NCI-H446 treated with DMSO at 0.1 percent for 48 hours (cell line): ENCODE measurements at places on chromosomes 11 and 22.
A peak's percentile ranks its signal among the peaks of the same experiment; 100 is the strongest.

GRCh38 chr11:74672956-74673692 lies 58.1 kb downstream of the CHRDL2 start:
- DNase-seq, result peak; percentile 46

- no peak for DNase-seq
Observed at GRCh38 chr11:75429902-75430713, 2.9 kb downstream of the KLHL35 start.

DNA sequence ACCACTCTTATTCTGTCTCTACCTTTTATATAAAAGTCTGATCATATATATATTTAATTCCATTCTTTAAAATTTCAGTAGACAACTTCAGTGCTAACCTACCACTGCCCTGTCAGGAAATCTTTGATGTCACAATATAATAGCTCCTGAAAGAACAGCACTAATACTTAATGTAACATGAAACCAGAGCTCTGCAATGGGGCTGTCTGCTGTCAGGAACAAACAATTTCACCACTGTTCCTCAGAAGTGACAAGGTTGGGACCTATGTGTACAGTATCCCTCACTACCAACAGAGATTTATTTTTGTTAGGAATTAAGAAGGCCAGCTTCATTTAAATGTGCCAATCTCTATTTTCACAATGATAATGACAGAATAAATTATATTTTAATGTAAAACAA lies 165.5 kb upstream of the C11orf58 start:
- no peak for DNase-seq

DNA sequence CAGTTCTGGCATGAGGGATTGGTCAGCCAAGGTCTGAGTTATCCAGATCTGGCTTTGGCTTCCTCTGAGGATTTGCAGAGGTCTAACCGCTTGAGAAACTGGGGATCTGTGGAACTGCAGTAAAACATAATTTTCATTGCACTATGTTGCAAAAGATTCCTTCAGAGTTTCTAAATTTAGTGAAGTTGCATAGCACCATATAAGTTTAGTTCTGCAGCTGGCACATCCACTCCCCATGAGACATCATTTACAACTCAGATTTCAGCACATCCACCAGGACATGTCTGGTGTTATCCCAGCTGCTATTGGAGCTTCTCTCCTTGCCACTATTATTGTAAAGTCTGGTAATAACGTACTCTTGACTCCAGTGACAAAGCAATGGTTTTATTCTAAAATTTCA lies 181.5 kb downstream of the CWF19L2 start:
- no peak for DNase-seq

GRCh38 chr11:126341760-126342161 lies 13.7 kb upstream of the ST3GAL4 start:
- no peak for DNase-seq

GRCh38 chr11:100098560-100098959 lies 588.5 kb upstream of the ARHGAP42 start:
- DNase-seq, result no peak

DNA sequence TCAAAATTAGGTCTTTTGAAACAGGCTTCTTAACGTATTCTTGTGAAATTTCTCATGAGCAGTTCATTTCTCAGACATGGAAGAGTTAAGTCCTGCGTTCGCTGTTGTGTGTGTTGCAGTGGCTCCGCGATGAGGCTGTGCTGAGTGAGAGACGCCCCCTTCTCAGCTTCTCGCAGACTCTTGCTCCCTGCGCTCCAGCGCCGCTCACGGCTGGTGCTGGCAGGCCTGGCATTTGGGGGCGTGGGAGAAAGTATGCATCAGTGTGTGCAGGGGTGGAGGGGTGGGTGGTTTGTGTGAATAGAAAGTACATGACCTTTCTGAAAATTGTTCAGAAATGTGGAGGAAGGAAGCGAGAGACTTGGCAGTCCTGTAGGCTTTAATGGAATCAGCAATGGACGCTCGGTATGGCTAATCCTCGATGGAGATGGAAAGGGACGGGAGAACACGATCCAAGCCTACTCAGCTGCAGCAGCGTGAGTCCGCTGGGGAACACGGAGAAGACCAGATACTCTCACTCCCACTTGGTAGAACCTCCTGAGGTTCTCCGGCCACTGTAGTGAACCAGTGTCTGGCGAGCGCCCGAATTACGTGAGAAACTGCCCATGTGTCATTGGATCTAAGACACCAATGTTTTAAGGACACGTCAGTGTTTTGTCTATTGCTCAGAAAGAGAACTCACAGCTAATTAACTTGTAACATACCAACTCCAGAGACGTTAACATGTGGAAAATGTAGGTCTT lies 5.9 kb downstream of the TAB1 start:
- DNase-seq, result no peak

GRCh38 chr11:33116535-33116934 lies 44.7 kb downstream of the CSTF3 start:
- no peak for DNase-seq

DNA sequence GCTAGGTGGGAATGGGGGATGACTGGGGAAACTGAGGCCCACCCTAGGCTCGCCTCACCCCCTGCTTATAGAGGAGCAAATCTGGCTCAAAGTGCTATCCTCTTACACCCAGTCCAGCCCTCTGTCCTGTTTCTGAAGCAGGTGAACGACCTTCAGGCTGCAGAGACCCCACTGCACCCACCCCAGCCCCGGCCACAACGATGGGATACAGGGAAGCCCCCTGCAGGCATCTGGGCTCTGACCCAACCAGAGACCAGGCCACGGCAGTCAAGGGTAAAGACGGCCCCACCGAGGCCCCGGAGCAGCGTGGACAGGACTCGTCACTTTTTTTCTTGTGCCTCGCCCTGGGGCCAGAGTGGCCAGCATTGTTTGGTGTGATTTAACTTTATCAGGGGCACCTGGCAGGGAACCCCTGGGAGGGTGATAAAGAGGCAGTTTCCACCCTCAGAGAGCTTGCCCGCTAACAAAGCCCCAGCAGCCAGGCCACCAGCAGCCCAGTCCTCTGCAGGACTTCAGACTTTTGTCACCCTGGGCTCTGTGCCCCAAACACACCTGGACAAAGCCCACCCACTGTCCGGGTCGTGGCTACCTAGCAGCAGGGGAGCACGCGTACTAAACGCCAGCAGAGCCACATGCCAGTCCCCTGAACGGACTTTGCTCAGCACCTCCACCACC lies 612.6 kb downstream of the TBC1D22A start:
- no peak for DNase-seq

GRCh38 chr22:50305923-50306566 lies 1.4 kb downstream of the PLXNB2 start:
- DNase-seq, result peak; percentile 88

DNA sequence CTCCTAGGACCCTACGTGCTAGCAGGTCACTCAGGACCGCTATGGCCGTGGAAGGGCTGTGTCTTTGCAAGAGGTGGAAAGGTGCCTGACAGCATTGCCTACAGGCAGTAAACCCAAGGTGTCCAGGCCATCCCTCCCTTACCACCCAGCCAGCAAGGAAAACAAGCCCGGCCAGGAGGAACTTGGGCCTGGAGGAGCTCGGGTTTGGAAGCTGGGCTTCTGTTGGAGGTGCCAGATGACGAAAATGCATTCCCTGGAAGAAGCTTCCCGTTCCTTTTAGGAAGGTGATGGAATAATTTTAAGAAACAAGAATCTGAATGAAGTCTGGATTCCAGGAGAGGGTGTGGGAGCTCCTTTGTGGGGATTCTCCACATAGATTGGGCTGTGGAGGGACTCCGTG lies 23.6 kb downstream of the FBLN1 start:
- DNase-seq, result no peak

DNA sequence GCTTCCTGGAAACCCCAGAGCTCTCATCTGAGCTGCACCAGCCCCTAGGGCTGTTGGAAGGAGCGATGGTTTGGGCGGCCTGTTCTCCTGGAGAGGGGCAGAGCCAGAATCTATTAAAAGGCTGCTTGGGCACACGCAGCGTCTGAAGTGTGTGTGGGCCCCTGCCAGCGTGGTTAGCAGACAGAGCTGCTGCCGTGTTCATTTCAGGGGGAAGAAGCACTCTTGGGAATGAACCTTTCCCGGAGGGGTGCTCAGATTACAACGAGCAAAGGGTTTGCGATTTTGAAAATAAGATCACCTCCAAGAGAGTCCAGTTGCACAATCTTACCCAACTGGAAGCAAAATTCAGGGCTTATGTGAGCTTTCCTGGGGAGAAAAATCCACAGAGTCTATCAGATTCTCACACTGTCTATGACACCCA lies 12.9 kb downstream of the ANO1 start:
- DNase-seq, result no peak

DNA sequence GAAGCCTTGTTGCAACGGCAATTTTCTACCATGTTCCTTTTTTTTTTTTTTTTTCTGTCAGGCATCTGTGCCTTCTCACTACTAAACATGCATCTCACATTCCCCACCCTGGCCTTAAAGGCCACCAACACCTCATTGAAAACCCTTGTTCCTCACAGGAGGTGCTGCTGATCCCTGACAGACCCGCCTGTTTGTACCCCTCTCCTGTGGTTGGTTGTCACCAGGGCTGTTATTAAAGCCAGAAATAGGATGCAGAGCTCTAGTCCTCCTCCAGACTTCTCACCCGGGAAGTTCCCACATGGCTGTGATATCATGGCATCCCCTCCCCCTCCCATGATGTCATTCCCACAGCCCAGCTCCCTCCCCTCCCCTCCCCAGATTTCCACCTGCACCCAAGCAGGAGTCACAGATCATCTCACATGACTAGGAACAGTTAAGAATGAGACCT lies 302.8 kb upstream of the NCAM1 start:
- peak; percentile 70 for DNase-seq

DNA sequence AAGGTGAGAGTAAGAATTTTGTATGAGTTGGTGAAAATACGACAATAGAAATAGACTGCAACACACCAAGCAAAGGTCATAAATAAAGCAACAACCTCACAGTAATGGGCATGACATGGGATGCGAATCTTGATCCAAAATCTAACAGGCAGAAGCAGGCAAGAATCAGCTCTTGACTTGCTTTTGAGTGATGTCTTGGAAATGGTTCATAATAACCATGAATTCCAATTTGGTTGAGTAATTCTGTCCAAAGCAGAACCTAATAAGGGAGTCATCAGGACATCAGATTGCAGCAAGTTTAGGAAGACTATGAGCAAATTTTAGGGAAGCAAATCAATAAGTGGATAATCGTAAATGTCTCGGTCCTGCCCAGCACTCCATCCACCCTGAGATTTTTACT lies 224.0 kb upstream of the ISX start:
- no peak for DNase-seq

DNA sequence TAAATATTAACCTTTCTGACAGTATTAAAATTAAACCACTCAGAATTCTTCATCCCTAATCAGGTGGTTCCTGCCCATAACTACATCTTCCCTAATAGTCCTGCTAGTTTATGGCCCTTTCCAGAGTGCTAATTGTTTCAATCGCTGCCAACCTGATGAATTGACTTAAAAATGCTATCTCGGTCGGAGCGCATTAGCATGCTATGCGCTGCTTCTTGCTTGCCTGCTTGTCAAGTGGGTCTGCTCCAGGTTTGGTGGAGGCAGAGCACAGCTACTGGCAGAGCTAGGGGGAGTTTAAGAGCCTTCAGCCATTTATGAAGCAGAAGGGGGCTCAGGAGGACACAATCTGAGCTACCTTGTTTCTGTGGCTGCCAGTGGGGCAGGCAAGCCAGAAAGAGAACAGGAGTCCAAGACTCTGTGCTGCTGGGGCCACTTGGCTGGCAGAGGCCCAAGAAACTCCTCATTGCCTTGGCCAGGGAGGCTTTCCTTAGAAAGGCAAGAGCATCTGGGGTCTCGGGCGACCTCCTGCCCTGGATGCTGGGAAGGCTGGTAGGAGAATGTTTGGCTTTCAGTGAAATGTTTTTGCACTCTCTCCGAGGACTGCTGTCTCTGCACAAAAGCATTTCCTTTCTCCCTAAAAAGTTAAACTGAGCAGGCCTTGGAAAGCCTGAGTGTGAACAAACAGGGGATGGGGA lies 62.1 kb upstream of the PHOX2A start:
- DNase-seq, result peak; percentile 54

GRCh38 chr11:82775736-82776346 lies 42.2 kb upstream of the FAM181B start:
- DNase-seq, result peak; percentile 60

GRCh38 chr22:40050258-40050657 lies 55.5 kb downstream of the FAM83F start:
- no peak for DNase-seq

DNA sequence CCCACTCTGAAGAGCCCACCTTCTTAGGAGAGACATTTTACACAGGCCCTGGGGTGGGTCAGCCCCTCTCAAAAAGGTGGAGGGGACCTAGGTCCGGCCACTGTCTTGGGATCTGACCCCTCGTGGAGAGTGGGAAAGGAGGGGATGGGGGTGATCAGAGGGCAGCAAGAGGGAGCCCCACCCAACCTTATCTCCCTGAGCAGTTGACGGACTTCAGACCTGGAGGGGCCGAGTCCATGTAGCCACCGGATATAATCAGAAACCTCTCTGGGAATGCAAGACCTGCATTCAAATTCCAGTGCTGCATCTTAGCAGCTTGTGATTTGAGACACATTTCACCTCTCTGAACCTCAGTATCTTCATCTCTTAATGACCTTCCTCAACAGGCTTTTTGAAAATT lies 44.0 kb downstream of the TP53I11 start:
- DNase-seq, result no peak

DNA sequence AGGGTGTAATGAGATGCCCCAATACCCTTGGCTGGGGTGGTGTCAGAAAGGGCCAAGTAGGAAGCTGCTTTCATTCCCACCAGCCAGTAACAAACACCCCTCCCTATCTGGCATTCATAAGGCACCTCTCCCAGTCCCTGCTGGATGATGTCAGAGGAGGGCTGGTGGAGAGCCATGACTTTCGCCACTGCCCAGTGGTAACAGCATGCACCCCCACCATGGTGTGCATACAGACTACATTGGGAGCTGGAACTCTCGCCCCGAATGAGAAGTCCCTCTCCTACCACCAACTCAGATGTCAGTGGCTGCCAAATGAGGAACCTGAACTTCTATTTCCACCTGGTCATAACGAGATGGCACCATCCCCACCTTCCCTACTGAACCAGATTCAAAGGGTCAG lies 73.3 kb downstream of the SGSM3 start:
- DNase-seq, result no peak

DNA sequence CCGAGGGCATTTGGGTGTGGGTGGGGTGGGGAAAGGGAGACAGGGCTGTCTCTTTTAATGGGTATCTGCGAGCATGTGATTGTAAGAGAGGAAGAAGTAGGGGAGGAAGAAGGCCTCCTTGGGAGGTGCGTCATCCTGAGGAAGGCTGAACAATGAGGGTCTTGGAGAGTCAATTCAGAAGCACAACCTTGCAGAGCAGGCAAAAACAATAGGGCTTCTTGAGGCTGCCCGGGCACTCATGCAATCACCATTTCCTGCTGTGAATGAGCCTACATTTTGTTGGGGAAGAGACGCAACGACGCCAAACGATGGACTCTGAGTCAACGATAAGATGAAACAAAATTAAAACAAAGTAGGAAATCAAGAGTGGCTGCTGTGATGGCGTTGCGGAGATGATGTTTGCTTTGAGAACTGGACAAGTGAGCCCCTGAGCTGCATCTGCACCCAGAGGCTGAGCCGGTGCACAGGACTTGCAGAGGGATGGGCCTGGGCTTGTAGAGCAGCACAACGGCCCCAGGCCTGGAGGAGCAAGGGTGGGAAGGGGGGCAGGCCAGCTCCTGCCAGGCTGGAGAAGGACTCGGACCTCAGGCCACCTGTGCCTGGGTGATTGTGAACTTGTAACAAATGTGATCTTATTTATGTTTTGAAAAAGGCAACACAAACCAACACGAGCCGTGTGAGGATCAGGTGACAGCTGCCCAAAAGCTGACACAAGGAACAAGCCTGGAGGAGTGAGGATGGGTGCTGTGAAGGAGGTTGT lies 92.3 kb upstream of the B3GAT1 start:
- DNase-seq, result no peak

GRCh38 chr11:133955081-133955891 lies 1.5 kb downstream of the IGSF9B start:
- no peak for DNase-seq

- DNase-seq, result no peak
Observed at GRCh38 chr11:7906481-7906880, 24.6 kb downstream of the OR10A6 start.
